Fibroblast of skin of right quadriceps (primary cell): ENCODE measurements at places on chromosomes 5 and 9.

DNA sequence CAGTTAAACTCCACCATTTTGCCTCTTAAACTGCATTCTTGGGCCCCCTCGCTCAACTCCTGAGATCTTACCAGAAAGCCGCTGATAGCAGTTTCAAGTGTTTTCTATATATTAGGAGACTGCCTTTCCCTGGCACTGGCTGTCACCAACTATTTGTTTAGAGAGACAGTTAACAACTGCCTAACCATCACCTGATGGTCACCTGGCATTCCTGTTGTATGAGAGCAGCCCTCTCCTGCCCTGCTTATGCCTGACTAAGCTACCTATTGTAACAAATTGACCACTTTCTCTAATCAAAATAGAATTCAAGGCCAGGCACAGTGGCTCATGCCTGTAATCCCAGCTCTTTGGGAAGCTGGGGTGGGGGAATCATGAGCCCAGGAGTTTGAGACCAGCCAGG is 28.0 kb upstream of the SIL1 start:
- no peak for DNase-seq

- no peak for DNase-seq
These were observed 60.8 kb downstream of the TTLL11 start for GRCh38 chr9:122032346-122032745.

DNA sequence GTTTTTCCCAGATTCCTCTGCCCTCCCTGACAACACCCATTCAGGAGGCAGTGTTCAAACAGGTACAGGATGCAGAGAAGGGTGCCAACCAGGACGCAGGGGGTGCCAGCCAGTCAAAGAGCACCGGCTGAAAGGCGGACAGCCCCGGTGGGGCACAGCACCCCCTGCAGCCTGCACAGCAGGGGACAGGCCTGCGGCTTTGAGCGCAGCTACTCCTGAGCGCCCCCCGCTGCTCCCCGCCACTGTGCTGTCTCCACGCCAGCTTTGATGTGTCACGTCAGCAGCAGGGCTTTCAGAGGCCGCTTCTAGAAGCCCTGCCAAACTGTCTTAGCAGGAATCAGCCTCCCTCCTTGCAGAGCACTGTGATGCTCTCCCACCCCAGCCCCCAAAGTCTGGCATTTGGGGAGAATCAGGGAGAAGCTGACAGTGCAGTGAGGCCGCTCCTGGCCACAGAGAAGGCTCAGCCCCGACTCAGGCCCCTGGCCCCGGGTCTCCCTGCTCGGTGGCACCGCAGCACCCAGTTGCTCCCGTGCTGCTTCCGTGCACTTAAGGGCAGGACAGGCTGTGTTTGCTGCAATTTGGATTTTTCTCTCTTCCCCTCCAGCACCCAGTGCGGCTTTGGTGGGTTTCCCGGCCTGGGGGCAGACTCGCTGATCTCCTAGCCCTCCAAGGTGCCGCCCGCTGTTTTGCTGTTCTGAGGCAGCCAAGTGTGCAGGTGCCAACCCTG is 20.3 kb downstream of the AK8 start:
- DNase-seq, result peak; percentile 67

DNA sequence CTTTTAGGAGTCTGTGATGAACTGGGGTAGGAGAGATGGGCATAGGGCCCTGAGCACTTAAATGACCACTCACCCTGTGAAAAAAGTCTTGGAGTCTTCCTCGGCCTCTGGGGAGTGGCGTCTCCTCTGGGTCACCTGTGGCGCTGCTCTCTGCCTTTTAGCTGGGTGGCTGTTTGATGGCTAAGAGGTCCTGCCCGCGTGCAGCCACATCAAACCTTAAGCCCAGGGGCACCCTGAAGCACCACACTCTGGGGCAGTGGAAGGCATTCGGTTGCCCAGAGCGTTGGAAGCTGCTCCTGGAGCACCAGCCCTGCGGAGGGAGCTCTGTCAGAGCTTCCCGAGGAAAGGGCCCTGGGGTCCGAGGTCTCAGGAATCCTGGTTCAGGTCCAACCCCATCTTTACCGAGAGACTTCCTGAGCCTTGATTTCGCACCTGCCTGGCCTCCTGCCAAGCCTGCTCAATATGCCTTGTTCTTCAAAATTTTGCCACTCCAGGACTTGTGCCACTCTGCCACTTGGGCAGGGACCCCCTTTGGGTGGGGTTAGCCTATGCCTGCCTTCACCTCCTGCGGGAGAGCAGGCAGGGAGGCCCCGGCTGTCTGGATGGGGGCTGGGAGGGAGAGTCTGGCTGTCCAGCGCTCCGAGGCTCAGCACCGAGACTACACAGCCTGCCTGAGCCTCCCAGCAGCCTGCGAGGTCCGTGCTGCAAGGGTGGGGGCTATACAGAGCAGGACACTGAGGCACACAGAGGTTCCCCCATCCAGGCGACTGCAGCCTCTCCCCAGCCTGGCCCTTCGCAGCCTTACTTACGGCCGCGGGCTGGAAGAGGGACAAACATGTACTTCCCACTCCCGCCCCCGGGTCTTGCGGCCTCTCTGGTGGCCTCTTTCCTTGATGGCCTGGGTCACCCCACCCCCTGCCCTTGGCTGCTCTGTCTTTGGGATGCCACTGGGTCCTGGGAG is 63.4 kb upstream of the RNU6ATAC start:
- DNase-seq, result no peak

DNA sequence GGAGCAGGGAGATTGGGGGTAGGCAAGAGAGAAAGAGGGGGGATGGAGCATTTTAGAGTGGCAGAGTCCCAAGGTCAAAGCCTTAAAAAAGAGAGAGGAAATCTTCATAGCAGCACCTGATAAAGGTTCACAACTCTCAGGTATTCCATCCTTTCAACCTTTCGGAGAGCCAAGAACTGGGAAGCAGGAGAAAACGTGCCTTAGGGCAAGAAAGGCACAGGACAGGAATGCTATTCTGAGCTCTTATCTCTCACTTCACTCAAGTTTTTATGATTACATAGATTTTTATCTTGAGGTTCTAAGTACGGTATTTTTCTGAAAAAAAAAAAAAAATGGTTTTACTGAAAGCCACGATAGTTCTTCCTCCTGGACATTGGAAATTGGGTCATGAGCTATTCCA is 34.5 kb upstream of the SMAD5 start:
- DNase-seq, result no peak

DNA sequence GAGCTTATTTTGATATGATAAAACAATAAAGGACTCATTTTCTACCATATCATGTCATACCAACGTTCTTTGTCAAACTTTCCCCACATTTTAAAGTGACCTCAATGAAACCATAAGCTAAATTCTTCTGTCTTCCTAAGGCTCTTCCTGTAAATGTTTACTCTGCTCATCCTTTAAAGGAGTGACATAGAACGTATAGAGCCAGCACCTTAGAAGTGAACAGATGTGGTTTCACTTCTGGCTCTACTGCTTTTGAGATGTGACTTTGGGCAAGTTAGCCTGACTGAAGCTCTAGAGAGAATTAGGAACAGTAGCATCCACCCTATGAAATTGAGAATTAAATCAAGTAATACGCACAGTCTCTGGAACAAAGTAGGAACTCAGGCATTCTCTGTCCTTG is 24.1 kb downstream of the SAR1B start:
- DNase-seq, result no peak

- peak; percentile 22 for DNase-seq
These were observed 267.3 kb downstream of the MAST4 start for GRCh38 chr5:66863243-66864170.

DNA sequence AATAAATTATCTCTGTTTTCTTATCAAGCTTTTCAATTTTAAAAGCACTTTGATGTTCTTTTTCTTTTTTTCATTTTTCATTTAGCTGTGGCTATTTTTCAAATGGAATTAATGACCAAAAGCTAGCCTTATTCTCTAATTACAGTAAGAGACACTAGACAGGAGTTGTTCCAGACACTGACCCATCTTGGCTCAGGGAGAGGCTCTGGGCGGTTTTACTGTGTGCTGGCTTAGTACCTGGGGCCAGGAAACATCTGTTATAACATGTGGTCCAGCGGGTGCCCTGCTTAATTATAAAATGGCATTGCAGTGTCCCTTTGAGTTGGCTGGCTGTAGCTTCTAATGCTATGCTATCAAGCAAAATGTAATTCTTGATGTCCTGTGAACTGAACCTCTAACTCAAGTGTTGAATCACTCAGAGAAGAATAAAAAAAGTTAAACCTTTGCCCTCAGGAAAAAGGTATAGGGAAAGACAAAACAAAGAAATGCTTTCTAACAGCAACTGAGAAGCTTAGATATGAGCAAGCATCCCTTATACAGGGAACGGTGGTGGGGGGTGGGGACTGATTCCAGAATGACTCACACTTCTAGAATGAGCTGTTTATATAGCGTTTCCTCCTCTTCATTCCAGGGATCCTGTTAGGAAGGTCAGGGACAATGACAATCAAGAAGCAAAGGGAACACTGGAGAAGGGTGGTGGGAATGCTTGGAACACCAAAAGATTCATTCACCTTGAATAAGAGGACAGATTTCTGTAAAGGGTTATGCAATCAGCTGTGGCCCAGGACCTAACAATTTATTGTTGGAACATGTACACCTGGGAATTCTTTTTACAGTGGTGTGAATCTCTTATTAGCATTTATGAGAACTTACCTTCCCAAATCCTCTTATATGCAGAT is 58.7 kb upstream of the NFIB start:
- DNase-seq, result peak; percentile 87

DNA sequence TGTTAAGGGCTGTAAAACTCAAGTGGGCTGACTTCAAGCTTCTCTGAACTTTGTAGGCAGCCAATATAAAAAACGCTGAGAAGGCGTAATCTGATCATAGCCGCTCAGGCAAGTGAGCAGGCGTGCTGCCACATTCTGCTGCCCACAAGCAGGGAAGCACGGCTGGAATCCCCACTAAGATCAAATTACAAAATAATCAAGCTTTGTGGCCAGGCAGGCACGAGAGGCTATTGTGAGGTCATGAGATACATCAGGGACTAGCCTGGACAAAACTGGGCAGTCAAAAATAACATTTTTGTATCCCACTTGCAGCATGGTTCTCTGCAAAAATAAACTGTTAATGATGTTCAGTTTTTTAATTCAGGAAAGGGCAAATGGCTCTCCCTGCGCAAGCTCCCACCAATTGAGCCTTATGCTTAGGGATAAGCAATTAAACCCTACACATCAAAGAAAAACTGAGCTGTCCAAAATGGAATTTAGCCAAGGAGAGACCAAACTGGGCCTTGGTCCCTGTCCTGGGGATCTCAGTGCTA is 64.0 kb downstream of the POU5F2 start:
- DNase-seq, result peak; percentile 82

- no peak for DNase-seq
These were observed 157.4 kb downstream of the ARSB start for GRCh38 chr5:78827725-78828124.

- no peak for DNase-seq
These were observed 7.4 kb downstream of the SLC22A4 start for GRCh38 chr5:132301344-132302271.

- peak; percentile 59 for DNase-seq
These were observed 143.9 kb upstream of the SLC1A3 start for GRCh38 chr5:36462295-36463021.

GRCh38 chr5:883475-884181 is 9.0 kb downstream of the BRD9 start:
- no peak for DNase-seq
